ENCODE measurements at places on chromosomes 12 and 14.

DNA sequence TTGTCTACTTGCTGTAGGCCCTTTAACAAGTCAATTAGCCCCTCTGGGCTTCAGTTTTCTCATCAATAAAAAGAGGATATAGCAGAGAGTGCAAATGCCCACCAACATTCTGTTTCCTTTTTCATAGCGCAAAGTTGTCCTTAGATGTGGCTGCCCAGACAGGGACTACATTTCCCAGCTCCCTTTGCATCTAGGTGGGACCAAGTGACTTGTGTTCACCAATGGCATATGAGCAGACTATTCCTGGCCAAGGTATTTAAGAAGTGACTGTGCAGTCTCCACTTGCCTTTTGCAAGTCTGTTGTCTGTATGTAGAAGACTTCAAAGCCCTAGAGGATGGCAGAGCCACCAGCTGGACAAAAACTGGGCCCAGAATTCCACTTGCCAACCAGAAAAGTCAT lies 59.7 kb downstream of the DAO start:
- no peak for DNase-seq

GRCh38 chr14:92888896-92889295 lies 34.1 kb upstream of the CHGA start:
- DNase-seq: no peak

- DNase-seq: no peak
These were observed 47.7 kb upstream of the ERGIC2 start for GRCh38 chr12:29428633-29429032.

DNA sequence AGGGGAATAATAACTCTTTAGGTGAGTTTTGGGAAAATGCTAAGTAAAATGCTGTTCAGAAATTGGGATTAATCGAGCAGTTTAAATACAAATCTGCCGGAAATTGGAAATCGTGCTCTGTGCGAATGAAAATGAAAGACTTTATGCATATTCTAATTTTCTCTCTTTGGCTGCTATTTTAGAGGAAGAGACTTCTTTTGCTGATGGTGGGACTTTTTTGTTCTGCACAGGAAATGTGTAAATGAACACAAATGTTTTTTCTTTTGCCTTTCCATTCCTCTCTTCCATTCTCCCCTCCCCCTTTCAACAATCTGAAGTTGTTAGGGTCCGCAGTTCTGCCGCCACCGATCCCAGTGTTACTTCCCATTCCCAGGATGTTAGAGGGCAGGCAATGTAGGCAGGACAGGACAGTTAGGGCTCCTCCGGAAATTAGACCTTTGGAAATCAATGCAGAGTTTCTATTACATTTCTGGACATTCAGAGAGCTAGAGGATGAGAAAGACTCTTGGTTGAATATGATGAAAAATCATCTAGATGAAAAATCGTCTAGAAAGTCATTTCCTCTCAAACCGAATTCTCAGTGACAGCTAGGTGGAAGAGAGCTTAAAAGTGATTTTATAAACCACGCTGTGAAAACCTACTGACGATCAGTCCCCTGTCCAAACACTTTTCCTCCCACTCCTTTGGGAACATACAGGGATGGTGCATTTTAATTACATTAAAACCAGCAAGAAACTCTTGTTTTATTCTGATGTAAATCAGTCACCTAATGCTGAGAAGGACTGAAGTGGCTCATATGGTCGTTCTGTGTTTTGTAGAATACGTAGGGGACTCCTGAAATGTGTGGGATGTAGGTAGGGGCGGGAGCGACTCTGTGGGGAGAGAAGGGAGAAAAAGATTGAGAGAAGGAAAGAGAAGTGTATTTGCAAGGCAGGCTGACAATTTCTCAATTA lies 17.8 kb downstream of the FOXG1 start:
- no peak for DNase-seq

DNA sequence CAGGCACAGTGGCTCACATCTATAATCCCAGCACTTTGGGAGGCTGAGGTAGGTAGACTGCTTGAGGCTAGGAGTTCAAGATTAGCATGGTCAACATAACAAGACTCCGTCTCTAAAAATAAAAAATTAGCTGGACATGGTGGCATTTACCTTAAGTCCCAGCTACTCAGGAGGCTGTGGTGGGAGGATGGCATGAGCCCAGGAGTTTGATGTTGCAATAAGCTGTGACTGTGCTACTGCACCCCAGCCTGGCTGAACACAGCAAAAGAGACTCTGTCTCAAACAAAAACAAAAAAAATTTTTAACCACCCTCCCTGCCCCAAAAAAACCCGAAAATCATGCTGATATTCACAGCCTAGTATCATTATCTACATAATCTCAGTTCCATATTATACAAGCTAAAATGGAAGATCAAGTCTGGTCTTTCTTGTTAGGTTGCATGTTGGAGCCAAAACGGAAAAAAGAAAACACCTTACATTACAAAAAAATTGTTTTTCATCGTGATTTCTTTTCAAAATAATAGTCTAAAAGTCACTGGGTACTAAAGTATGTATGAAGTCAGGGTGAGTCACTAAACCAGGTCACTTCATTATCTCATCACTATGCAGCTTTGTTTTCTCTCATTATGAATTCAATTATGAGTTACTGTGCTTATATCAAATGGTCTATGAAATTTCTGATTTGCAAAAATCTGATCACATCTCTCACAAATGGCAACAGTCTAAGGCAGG lies 13.8 kb downstream of the GXYLT1 start:
- DNase-seq: no peak

DNA sequence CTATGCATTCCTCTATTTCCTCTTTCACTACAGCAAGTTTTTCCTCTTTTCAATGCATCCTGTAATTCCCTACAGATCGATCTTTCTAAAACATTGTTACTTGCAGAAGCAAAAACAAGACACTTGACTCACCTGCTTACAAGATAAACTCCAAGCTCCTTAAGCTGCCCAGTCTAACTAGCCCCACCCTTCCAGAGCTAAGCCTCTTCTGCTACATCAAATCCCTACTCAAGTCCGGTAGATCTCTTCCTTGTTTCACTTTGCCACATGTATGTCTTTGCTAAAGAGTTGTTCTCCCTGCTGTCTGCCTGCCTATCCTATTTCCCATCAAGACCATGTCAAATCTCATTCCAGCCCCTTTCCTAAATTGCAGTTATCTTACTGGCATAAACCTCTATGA lies 724.8 kb downstream of the C12orf50 start:
- no peak for DNase-seq

- DNase-seq: no peak
These were observed 39.7 kb downstream of the SLC8A3 start for GRCh38 chr14:70148911-70149595.

DNA sequence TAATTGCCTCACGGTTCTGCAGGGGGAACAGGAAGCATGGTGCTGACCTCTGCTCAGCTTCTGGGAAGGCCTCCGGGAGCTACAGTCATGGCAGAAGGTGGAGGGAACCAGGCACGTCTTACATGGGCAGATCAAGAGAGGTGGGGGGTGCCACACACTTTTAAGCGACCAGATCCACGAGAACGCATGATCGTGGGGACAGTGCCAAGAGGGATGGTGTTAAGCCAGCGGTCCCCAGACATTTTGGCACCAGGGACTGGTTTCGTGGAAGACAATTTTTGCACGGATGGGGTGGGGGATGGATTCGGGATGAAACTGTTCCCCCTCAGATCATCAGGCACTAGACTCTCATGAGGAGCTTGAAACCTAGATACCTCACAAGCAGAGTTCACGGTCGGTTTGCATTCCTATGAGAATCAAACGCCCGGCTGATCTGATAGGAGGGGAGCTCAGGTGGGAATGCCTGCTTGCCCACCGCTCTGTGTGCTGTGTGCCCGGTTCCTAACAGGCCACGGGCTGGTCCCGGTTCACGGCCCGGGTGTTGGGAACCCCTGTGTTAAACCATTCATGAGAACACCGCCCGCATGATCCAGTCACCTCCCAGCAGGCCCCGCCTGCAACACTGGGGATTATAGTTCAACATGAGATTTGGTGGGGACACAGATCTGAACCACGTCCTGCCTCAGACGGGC lies 96.9 kb downstream of the ADGRD1 start:
- DNase-seq: no peak

GRCh38 chr14:91929700-91930099 lies 17.8 kb downstream of the FBLN5 start:
- DNase-seq: no peak

GRCh38 chr14:44438221-44438620 lies 68.9 kb downstream of the FSCB start:
- no peak for DNase-seq

DNA sequence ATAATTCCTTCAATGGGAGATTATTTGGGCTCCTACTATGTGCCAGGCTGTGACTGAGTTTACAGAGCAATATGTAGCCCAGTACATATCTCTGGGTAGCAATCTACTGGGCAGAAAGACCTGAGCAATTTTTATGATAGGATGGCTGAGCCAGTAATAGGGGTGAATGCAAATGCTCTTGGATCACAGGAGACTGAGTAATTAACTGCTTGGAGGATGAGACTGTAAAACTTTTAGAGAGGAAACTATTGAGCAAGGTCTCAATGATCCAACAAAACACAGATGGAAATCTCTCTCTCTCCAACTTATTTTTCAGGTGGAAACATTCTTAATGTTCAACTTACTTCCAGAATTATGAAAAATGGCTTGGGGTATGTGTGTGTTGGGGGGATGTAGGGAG lies 402.2 kb downstream of the AEBP2 start:
- DNase-seq: no peak

- no peak for DNase-seq
These were observed 18.8 kb upstream of the FLVCR2 start for GRCh38 chr14:75559451-75560222.

- no peak for DNase-seq
These were observed 702.8 kb downstream of the VRK1 start for GRCh38 chr14:97499790-97500481.

DNA sequence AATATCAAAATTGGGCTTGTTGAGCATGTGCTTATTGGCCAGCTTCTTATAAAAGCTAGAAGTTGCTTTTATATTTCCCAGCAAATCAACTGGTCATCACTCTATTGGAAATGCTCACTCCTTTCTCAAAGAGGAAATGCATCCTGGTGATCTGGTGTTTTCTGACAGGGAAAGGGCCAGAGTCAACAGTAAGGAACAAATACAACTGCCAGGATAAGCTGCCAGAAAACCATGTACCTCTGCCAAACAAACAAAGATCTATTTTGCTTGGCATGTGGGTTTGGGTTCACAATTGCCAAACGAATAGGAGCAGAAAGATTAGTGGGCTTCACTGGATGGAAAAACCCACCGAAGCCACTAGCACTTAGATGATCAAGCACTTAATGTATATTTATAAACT lies 126.9 kb upstream of the PDZRN4 start:
- DNase-seq: no peak

DNA sequence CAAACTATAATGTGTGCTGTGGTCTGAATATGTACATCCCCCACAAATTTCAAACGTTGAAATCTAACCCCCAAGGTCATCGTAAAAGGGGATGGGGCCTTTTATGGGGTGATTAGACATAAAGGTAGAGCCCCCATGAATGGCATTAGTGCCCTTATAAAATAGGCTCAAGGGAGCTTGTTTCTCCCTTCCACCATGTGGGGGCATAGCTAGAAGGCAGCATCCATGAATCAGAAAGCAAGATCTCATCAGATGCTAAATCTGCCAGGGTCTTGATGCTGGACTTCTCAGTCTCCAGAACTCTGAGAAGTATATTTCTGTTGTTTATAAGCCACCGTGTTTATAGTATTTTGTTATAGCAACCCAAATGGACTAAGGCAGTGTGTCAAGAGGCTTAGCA lies 33.4 kb upstream of the IGF1 start:
- DNase-seq: no peak

- no peak for DNase-seq
These were observed 84.4 kb downstream of the PPHLN1 start for GRCh38 chr12:42410340-42410739.

DNA sequence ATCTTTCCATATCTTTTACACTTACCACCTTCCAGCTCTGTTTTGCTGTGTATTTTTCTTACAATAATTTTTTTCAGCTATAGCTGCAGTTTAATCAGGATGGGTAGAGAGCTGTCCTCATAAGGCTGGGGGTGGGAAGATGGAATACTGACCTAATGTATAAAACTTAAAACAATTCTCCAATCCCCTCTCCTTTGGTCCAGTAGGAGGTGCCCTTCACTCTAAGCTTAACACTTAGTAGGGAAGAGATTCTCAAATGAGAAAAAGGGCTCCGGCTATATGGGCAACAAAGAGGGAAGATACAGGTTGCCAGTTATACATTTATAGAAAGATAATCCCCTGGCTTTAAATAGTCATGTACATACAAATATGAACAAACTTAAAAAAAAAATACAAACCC lies 2.8 kb downstream of the ORMDL2 start:
- DNase-seq: no peak

DNA sequence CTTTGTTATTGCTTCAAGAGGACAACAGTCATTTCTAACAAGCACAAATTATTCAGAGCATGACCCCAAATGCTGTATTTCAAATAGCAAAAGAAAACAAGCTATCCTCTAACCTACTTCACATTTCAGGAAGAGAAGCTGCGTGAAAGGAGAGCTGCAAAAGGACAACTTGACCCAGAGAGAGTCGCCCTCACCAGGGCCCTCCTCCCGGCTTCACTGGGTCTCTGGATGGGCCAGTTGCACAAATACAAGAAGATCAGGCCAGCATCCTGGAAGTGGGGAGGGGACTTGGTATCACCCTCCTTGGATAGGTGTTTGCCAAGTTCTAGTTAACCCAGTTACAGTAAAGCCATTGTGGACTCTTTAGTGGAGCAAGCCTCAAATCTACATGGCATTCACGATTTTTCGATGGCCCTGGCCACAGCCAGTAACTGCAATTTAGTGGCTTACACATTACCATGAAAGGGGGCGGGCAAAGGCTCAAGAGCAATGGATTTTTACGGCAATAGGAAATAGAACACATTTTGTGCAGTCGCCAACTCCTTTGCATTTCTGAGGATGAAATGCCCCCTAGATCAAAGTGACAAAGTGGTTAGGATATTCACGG lies 166.9 kb upstream of the DIO2 start:
- no peak for DNase-seq

GRCh38 chr14:21104448-21105060 lies 3.7 kb downstream of the TMEM253 start:
- peak; percentile 68 for DNase-seq

All from frontal cortex (tissue), 4 donors.